Tibial nerve (tissue), 4 donors: ENCODE measurements at places on chromosomes 7 and 10.

DNA sequence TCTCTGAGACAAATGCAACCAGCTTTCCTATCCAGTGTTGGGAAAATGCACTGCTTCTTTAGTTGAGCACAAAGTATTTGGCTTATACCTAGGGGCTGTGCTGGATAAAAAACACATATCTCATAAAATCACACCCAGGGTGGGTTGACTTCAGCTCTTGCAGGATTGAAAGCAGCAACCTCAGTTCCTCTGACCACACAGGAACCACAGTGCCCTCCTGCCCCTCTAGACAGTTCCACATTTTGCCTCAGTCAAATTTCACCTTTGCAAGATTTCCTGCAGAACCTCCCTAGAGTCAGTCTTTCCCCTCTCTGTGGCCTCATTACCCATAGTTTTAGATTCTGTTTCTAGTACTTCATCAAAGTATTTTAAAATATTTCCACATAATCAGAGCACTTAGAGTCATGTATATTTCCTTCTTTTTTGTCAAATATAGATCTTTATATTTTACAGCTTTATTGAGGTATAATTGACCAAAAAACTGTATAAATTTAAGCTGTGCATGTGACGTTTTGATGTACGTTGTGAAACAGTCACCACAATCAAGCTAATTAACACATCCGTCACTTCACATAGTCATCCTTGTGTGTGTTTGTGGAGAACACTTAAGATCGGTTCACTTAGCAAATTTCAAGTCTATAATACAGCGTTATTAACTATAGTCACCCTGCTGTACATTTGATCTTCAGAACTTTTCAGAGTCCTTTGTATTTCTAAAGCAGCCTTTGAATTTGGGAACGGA lies 37.0 kb upstream of the EGR2 start:
- DNase-seq, result no peak
- peaks cover under 1% of the 10 kb centered on the region for H3K4me1 ChIP-seq
- H3K27ac ChIP-seq, result no peak overlapping the region
- no peaks in the 10 kb centered on the region for H3K36me3 ChIP-seq
- H3K4me3 ChIP-seq, result no peak overlapping the region
- H3K27me3 ChIP-seq, result no peaks in the 10 kb centered on the region

DNA sequence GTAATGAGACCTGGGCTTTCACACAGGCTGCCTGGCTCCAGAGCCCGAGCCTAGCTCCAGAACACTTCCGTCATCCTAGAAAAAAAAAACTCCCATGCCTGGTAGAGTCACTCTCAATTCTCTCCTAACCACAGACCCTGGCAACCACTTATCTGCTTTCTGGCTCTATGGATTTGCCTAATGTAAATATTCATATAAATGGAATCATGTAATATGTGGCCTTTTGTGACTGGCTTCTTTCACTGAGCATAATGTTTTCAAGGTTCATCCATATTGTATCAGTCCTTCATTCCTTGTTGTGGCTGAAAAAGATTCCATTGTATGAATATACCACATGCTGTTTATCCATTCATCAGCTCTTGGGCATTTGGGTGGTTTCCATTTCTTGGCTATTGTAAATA lies 167.7 kb upstream of the MKLN1 start:
- H3K4me3 ChIP-seq, result no peak overlapping the region
- no peaks in the 10 kb centered on the region for H3K36me3 ChIP-seq
- no peak overlapping the region for H3K27ac ChIP-seq
- H3K4me1 ChIP-seq, result no peaks in the 10 kb centered on the region

- H3K36me3 ChIP-seq, result no peaks in the 10 kb centered on the region
- no peak overlapping the region for H3K27ac ChIP-seq
- DNase-seq, result no peak
- no peaks in the 10 kb centered on the region for H3K27me3 ChIP-seq
- no peak overlapping the region for H3K4me3 ChIP-seq
- H3K4me1 ChIP-seq, result no peaks in the 10 kb centered on the region
Measured at GRCh38 chr10:77494327-77494726, 143.3 kb downstream of the KCNMA1 start.

DNA sequence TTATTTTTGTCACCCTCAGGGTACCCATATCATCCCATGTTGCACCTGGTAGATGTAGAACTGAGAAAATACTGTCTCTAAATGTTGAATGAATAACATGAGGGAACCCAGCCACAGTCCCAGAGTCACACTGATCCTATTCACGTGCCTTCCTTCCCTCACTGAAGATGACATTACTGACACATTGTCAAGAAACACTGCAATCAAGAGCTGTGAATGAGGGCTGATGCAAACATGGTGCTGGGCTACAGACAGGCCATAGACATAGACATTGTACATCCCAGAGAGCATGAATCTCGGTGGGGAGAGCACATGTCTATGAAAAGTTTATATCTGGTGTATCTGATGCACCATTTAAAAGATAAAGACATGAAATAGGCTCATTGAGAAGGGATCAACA lies 9.8 kb downstream of the SLC13A4 start:
- no peak overlapping the region for H3K4me3 ChIP-seq
- no peaks in the 10 kb centered on the region for H3K27me3 ChIP-seq
- H3K27ac ChIP-seq, result no peak overlapping the region
- H3K36me3 ChIP-seq, result no peaks in the 10 kb centered on the region
- H3K4me1 ChIP-seq, result no peaks in the 10 kb centered on the region

DNA sequence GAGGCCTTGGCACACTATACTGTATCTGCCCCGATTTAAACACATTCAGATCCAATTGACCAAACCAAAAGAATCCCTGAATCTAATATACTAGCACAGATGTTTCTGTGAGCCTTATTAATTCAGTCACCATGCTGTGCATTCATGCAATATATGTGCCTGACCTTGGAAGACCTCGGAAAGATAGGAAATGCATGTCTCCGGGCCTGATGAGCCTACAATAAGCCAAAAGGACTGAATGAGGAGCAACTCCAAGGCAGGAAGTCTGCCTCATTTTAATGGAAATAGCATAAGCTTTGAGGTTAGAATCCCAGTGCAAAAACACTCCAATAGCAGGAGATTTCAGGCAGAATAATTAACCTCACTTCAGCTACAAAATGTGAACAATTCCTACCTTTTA lies 316.7 kb downstream of the LRRTM3 start:
- no peaks in the 10 kb centered on the region for H3K27me3 ChIP-seq
- no peak overlapping the region for H3K4me3 ChIP-seq
- H3K36me3 ChIP-seq, result no peaks in the 10 kb centered on the region
- H3K4me1 ChIP-seq, result no peaks in the 10 kb centered on the region
- no peak for DNase-seq
- H3K27ac ChIP-seq, result no peak overlapping the region
